ENCODE measurements at places on chromosomes 2 and 18.

DNA sequence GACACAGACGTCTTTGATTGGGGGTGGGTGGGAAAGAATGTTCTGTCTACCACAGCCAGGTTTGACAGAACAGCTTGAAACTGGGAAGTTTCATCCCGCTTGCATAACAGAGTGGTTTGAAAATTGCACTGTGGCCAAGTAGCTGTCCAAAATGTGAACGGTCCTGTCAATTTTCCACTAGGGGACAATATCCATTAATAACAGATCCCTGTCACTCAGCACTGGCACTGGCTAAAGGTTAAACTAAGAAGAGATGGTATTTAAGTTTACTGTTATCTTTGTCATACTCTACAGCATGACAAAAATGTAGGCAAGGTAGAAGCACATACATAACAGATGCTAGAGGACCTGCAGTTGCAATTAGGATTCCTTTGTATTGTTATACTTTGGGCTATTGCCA, 55.6 kb upstream of the ACMSD start:
- DNase-seq = peak; percentile 10

DNA sequence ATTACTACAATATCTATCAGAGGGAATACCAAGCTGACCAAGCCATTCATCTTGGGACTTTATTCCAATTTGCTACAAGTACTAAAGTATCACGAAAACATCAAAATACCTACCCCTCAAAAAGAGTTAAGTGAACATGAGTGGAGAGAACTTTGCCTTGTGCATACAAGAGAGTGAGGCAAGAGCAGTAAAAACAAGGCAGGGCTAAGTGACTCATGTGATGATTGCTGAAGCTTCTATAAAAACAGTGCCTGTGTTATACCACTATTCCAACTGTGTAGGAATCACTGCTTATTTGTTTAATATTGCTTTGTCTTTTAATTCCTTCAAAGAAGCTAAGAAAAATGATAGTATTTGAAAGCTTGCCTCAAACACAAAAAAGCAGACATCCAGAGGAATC, 61.2 kb downstream of the FARSB start:
- DNase-seq = no peak

DNA sequence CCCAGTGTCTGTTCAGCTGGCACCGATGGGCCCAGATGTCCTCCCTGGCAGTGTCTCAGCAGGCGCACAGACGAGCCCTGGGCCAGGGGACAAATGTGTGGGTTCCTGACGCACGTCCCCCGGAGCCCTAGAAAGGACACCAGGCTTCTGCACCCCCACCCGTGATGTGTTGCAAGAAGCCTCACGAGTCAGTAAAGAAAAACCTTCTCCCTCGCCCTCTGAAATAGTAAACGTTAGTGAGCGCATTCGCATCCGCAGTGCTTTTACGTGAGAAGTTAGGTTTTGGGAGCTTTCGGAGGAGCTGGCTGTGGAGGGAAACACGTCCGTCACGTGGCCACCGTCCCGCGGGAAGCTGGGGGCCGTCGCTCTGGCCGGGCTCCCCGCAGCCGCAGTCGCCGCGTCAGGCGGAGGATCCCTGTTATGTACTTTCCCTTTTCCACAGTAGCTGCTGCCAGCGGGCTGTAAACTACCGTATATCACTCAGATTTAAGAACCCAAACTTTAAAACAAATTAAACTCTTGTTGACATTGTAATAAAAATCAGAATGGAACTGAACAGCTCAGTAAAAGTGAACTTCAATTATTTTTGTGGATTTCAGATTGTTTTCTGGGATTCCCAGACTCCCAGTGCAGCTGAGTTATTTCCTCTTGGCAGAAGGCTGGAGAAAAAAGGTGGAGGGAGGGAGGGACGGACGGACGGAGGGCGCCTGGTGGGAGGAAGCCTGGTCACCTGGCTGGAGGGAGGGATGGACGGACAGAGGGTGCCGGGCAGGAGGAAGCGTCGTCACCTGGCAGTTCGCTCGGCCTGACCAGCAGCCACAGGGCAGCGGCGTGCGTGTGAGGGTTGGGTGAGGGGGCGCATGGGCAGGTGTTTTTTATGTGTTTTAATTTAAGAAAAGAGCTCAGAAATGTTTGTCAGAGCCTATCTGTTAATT, 112.1 kb downstream of the NFATC1 start:
- DNase-seq = peak; percentile 32

GRCh38 chr2:106147159-106147558, 46.9 kb downstream of the UXS1 start:
- DNase-seq = no peak

DNA sequence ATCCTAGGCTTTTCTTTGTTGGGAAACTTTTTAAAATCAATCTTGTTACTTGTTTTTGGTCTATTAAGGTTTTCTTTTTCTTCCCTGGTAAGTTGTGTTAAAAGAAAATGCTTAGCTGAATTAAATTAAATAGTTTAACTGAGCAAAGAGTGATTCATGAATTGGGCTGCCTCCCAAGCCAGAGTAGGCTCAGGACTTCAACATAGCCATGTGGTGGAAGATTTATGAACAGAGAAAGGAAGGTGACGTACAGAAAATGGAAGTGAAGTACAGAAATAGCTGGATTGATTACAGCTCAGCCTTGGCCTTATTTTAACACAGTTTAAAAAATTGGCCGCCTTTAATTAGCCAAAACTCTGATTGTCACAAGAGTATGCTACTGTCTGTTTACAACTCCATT, 27.9 kb upstream of the GALNT5 start:
- DNase-seq = no peak

DNA sequence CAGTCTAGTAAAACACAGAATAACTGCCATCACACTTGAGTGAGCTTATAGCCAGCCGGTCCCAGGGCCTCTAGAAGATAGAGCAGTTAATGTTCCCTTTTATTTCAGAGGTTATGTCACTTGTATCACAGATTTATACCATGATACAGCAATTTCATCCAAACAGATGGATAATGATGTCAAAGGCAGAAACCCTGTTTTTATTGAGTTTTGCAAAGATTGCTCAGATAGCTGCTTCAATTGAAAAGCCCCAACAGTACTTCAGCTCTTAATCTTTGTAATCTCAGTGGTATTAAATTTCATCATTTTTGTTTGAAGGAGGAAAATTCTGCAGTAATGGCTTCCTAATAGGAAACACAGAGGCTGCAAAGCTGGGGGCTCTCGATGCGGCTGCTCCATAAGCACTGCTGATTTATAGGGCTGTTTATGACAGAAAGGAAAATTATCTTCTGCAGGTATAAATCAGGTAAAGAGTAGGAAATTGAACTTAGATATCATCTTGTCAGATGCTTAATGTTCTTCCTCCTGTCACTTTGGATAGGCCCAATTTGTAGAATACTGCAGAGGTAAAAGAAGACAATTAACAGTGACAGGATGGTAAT, 112.3 kb downstream of the LNPK start:
- no peak for DNase-seq

- no peak for DNase-seq
These were observed 209.5 kb downstream of the DPP10 start for GRCh38 chr2:114651933-114652332.

DNA sequence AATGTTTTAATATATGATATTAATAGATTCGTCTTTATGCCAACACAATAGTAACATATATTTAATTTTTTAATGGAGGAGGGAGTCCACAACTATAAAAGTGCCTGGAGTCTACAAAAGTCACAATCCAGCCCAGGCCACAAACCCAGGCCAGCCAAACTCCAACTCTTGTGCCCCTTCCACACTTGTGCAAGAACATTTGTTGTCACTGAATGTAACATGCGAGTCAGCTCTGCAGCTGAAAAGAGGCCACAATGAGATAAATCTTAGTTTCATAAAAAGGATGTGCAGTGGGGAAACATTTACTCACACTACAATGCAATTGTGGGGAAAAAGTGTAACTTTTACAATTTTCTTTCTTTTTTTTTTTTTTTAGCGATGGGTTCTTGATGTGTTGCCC, 110.8 kb downstream of the MCFD2 start:
- DNase-seq = no peak

- peak; percentile 45 for DNase-seq
These were observed 71.1 kb downstream of the ANKRD44 start for GRCh38 chr2:197239434-197239833.

DNA sequence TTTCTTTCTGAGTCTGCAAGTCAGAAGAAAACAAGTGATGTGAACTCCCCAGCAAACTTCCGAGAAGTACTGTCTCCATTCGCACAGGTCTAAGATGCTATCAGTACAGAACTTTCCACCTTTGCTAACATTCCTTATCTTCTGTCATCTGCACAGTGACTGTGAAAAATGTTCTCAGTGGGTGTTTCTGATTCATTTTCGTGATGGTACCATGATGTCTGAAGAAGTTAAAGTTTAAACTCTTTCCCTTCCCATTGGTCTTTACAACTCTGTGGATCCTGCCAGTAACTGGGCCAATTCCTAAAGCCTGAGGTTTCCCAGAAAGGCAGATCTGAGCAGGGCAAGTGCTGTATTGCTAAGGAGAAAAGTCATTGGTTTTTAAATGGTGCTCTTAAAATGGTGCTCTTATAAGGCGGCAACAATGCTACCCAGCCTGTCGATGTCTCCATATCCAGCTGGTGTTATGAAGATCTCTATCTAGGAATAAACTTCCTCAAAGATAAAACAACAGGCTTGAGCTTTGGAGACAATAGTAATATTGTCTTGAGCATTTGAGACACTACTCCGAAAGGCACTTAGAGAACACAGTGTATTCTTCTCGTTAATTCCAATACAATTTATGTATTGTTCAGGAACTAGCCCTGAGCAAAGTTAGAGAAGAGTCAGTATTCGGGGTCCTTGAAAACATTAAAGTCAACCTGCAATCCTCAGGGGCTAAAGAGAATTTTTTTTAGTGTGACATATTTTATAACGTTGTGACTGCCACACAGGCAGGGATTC, 232.3 kb downstream of the OSR1 start:
- no peak for DNase-seq

GRCh38 chr2:171158036-171158789, 2.5 kb downstream of the TLK1 start:
- no peak for DNase-seq

GRCh38 chr2:74919827-74920226, 38.6 kb upstream of the POLE4 start:
- peak; percentile 68 for DNase-seq

GRCh38 chr2:73174941-73175662, 27.3 kb upstream of the NOTO start:
- DNase-seq = no peak

DNA sequence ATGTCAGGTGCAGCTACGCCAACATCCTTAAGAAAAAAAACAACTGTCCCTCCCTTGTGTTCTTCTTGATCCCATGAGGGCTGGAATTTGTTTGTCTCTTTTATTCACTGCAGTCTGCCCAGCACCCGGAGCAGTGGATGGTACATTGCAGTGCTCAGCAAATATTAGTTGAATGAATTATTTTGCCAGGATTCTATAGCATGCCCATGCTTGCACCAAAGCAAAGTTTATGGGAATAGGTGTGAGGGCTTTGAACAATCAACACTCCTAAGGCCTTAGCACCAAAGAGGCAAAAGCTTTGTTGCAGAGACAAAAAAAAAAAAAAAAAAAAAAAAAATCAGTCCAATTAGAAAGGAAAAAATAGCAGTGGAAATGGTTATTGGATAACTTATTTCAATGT, 28.7 kb upstream of the DCC start:
- no peak for DNase-seq

DNA sequence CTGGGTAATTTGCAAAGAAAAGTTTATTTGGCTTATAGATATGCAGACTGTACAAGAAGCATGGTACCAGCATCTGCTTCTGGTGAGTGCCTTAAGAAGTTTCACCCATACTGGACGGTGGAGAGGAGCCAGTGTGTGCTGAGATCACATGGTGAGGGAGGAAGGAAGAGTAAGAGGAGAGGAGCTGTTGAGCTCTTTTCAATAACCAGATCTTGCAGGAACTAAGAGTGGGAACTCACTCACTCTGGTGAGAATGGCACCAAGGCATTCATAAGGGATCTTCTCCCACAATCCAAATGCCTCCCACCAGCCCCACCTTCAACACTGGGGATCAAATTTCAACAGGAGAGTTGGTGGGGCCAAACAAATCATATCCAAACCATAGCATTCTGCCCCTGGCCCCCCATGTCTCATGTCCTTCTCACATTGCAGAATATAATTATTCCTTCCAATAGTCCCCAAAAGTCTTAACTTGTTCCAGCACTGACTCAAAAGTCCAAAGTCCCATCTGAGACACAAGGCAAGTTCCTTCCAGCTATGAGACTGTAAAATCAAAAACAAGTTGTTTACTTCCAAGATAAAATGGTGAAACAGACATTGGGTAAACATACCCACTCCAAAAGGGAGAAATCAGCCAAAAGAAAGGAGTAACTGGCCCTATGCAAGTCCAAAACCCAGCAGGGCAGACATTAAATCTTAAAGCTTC, 11.7 kb upstream of the TMEM37 start:
- DNase-seq = no peak

GRCh38 chr18:49625021-49625691, 63.3 kb downstream of the LIPG start:
- DNase-seq = no peak

DNA sequence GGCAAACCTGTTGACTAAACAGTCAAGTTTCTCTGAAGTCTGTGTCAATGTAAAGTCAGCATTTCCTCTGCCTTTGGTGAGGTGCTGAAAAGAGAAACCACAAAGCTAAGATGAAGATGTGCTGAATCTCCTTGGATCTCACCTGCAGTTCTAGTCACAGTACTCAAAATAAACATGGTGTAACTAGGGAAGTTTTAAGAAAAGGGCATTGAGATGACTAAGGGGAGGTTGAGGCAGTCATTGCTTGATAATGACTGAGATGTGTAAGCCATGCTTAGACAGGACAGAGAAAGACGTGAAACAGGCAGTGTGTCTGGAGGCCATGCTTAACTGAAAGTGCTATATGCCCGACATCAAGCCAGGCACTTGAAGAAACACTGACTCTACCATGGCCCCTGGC, 1010.0 kb upstream of the CELF4 start:
- peak; percentile 13 for DNase-seq

GRCh38 chr2:197024206-197024605, 97.7 kb upstream of the PGAP1 start:
- no peak for DNase-seq

GRCh38 chr18:3329471-3329870, 67.5 kb downstream of the MYL12B start:
- no peak for DNase-seq

DNA sequence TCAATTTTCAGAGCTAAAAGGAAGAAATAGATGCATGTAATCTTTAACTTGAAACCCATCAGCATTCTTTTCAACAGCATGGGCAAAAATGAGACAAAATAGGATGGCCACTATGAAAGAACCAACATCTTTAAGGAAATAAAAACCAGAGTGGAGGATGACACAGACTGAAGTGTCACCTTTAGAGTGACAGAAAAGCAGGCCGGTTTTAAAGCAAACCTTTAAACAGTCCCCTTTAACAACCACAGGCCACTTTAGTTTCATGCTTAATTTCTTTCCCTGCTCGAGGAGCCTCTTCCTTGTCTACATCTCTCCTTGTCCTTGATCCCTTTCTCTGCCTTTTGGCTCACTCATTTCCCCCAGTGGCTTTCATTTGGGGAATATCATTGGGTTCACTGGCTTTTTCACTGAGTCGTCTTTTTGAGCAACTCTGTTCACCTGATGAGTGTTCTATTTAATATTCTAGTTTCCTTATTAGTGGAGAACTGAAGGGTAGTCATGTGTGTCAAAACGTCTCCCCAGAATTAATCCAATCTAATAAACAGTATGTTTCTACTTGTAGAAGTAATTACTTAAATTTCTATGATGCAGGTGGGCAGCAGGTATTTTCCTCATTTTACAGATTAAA, 72.5 kb downstream of the DOCK10 start:
- DNase-seq = no peak

- DNase-seq = no peak
These were observed 177.6 kb downstream of the MTX2 start for GRCh38 chr2:176446718-176447414.

- DNase-seq = no peak
These were observed 1.3 kb downstream of the NYAP2 start for GRCh38 chr2:225400546-225401400.

Measured in CD4-positive, alpha-beta T cell treated with Interleukin-4 for 1 hour (primary cell).